SK-MEL-5 (cell line): ENCODE measurements at places on chromosomes 12 and 14.

DNA sequence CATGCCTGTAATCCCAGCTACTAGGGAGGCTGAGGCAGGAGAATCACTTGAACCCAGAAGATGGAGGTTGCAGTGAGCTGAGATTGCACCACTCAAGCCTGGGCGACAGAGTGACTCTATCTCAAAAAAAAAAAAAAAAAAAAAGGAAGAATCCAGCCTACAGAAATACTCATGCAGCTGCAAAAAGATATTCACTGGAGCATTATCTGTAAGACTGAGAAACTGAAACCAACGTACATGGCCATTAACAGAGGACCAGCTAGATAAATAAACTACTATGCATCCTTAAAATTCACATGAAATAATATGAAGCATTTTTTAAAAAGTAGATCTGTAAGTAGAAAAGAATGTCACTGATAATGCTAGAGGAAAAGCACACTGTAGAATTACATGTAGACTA lies 3.5 kb downstream of the SLC7A7 start:
- DNase-seq, result no peak

DNA sequence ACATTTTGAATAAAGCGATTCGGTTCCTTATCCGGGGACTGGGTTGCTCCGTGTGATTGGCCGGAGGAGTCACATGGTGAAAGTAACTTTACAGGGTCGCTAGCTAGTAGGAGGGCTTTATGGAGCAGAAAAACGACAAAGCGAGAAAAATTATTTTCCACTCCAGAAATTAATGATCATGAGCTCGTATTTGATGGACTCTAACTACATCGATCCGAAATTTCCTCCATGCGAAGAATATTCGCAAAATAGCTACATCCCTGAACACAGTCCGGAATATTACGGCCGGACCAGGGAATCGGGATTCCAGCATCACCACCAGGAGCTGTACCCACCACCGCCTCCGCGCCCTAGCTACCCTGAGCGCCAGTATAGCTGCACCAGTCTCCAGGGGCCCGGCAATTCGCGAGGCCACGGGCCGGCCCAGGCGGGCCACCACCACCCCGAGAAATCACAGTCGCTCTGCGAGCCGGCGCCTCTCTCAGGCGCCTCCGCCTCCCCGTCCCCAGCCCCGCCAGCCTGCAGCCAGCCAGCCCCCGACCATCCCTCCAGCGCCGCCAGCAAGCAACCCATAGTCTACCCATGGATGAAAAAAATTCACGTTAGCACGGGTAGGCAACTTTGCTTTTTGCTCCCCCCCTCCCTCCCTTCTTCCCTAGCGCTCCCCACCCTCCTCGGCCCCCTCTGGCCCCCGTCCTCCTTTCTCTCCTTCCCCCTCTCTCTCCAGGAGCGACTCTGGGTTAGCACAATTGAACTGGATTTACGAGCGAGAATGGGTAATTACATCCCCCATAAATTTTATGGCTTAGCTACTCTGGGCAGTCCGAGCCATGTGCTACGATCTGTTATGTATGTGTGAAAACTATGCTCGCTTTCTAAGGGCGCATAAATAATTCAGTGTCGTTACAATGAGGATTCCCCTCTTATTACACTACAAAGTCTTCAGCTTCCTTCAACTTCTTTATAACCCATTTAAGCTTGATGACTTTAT lies at the start of gene HOXC4:
HOXC4 (plus strand) TSS at position 85 of the 991 bp plus-strand sequence; CDS start at position 173, 88 bp downstream.
- peak; percentile 60 for DNase-seq

- no peak for DNase-seq
These were observed 233.3 kb upstream of the SSTR1 start for GRCh38 chr14:37974421-37974820.

- DNase-seq, result no peak
These were observed 128.4 kb downstream of the FOXA1 start for GRCh38 chr14:37466623-37467088.

GRCh38 chr14:102194856-102195255 lies 55.2 kb downstream of the WDR20 start:
- DNase-seq, result no peak

DNA sequence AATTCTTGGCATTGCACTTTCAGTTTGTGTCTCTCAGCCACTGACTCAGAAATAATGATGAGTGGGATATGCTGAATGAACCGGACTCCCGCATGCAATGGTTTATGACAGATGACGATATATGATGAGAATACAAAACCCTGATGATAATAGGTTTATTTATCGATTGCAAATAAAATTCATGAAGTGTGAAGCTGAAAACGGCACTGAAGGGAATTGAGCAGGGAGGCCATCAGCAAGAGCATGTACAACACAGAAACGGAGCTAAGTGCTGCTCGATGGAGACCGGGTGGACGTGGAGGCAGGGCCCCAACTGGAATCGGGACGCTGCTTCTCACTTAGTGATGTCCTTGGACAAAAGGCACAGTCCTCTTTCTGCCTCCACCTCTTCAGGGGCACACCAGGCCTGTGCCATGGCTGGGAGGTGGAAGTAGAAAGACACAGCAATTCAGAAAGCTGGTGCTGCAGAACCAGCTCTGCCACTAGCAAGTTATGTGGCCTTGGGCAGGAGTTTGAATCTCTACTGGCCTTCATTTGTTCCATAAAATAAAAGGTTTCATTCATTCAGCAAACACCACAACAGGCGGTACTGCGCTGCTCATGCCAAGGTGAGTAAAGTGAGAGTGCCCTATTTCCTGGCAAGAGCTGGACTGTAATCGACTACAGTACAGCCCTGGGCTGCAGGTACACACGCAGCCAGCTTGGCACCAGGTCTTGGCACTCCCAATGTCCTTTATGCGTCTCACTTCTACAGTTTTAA lies 117.0 kb downstream of the EGLN3 start:
- DNase-seq, result no peak

DNA sequence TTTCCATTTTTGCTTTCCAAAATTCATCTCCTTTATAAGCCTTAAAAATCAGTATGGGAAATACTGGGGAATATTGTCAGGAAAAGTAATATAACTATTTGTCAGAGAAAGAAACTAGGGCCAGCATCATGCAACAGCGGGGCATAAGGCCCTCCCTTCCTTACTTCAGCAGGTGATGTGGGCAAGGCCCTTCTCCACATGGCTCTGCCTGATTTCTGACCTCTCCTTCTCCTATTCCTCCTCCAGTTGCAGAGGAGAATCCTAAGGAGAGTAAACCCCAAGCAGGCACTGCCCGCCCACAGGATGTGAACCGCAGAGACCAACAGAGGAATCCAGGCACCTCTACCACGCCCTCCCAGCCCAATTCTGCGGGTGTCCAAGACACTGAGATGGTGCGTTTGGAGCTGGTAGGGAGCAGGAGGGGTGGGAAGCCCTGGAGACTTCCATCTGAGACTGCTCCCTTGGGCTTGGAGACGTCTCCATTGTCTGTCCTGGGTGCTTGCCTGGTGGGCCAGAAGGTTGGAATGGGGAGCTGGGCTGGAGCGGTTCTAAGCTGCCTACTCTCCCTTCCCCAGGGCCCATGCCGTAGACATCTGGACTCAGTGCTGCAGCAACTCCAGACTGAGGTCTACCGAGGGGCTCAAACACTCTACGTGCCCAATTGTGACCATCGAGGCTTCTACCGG lies 2.7 kb upstream of the SOAT2 start:
- DNase-seq, result no peak

DNA sequence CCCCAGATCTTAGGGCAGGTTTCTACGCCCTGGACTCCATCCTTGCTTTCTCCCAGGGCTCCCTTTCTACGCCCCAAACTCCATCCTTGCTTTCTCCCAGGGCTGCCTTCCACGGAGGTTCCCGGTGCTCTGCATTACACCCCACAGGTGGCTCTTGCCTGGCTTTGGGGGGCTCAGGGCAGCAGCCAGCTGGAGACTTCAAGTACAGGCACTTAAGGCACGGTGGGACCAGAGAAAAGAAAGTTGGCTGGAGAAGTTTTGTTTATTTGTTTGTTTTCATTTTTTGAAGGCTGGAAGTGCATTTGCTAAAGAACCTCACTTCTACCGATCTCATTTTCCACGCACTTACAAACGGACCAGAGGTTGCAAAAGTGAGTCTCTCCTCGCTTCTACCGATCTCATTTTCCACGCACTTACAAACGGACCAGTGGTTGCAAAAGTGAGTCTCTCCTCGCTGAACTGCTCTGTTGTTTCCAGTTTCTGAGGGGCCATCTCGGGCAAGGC lies 103.8 kb upstream of the MED13L start:
- DNase-seq, result no peak

DNA sequence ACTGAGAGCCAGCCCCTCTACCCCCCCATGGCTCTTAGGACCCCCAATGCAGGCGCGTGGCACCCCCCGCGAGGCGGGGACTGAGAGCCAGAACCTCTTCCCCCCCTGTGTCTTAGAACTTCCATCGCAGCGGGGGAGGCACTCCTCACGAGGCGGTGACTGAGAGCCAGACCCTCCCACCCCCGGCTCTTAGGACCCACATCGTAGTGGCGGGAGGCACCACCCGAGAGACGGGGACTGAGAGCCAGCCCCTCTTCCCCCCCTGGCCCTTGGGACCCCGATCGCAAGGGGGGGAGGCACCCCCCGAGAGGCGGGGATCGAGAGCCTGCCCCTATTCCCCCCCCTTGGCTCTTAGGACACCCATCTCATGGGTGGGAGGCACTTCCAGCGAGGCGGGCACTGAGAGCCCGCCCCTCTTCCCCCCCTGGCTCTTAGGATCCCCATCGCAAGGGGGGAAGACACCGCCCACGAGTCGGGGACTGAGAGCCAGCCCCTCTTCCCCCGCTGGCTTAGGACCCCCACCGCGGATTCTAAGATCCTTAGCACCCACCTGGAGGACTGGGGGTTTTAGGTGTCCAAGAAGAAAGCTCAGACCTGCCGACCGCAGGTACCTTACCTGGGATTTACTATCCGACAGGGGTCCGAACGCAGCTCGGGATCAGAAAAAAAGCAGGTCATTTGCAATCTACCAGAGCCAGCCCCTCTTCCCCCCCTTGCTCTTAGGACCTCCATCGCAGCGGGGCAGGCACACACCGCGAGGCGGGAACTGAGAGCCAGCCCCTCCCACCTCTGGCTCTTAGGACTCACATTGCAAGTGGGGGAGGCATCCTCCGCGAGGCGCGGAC lies 44.9 kb downstream of the DDX11 start:
- DNase-seq, result peak; percentile 50

GRCh38 chr14:54083549-54084239 lies 127.1 kb upstream of the BMP4 start:
- DNase-seq, result peak; percentile 23

GRCh38 chr14:34078117-34078743 lies 127.4 kb upstream of the EGLN3 start:
- no peak for DNase-seq

GRCh38 chr12:40474630-40475029 lies 217.6 kb upstream of the CNTN1 start:
- no peak for DNase-seq

GRCh38 chr14:33992274-33993007 lies 41.6 kb upstream of the EGLN3 start:
- DNase-seq, result no peak

- peak; percentile 37 for DNase-seq
These were observed 1606.1 kb upstream of the FLRT2 start for GRCh38 chr14:83923842-83924241.

DNA sequence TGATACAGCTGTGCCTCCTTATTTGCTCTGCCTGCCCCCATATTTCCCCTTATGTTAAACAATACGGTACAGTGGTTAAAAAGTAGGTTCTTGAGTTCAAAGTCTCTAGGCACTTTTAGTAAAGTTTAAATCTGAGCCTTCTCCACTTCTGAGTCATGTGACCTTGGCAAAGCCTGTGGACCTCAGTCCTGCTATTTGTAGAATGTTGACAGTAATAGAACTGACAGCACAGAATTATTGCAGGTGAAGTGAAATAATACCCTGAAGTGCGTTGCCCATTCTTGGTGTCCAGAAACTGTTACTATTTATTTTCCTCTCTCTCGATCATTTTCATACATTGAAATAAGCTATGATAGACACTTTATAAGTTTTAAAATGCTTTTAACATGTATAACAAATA lies 499.7 kb downstream of the EGLN3 start:
- no peak for DNase-seq

- peak; percentile 93 for DNase-seq
These were observed 36.2 kb upstream of the ATP23 start for GRCh38 chr12:57904848-57905811.

DNA sequence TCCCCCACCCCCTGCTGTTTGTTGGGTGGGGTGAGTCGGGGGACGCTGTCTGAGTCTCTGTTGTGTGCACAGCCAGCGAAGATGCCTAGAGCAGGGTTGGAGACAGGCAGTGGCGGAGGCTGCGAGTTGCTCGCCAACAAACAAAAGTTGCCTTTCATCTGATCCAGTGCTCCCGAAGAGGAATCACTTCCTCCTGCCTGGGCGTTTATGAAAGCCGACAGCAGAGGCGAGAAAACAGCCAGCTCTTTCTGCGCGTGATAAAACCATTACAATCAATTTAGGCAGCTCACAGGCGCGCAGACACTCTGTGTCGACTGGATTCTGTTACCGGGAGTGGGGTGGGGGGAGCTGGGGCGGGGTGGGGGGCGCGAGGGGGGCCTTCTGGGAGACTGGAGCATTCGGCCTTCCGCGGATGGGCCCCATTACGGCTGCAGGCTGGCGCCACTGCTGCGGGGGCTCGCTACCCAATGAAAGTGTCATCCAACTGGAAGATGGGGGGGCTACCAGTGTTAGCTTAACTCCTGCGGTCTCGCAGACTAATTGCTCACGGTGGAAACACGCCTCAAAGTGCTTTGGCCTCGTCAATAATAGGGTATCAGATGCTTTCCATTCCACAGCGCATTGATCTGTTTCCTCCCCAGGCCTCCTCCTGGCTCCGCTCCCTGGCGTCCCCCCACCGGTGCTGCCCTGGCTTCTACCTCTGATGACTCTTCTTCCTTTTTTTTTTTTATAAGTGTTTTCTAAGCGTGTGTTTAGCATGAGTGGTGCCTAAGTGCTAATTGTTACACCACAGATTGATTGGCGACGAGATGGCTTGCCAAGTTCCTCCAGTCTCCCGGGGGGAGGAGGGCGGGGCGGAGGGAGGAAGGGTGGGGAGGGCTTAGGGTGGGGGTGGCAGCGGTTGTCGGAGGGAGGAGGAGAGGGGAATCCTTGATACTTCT lies 678.4 kb downstream of the MED13L start:
- peak; percentile 34 for DNase-seq

DNA sequence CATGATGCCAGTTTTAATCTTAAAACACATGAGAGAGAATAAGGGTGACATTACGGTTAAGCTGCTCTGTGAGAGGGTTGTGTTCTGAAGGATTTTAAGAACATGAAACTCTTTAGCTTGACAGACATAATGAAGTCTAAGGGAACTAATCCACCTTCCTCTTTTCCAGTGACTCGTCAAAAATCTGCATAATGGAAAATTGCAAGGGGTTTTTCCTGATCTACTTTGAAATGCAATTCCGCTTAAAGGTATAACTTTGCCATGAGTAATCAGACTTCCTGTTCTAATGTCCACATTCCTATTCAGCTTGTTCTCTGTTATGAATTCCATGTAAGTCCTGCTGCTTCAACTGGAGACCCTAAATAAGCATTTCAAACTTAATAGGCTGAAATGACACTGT lies at the start of gene ZNF705A:
ZNF705A (plus strand) TSS at position 171 of the 400 bp plus-strand sequence. CDS start 15,611 bp downstream, outside the sequence.
- DNase-seq, result no peak

GRCh38 chr14:78652727-78653126 lies 482.6 kb downstream of the NRXN3 start:
- no peak for DNase-seq

- no peak for DNase-seq
These were observed 172.8 kb downstream of the ETV6 start for GRCh38 chr12:11822081-11822834.
